ENCODE measurements at places on chromosomes 1 and 21.

DNA sequence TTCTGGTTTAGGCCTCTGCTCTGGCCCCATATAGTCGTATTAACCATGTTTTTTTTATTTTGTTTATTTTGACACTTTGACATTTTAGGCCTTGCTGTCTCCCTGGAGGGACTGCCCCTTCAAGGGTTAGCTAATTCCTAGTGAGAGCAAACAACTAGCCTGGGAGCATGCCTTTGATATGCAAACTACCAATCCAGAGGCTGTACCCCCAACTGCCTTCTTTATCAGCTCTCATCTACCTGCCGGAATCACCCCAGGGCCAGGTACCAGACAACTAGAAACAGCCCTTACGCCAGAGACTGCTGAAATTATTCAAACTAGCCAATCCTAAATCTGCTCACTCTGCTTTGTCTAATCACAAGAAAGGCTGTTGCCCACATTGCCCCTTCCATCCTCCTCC, 13.0 kb upstream of the ST6GALNAC5 start:
- DNase-seq, result no peak

DNA sequence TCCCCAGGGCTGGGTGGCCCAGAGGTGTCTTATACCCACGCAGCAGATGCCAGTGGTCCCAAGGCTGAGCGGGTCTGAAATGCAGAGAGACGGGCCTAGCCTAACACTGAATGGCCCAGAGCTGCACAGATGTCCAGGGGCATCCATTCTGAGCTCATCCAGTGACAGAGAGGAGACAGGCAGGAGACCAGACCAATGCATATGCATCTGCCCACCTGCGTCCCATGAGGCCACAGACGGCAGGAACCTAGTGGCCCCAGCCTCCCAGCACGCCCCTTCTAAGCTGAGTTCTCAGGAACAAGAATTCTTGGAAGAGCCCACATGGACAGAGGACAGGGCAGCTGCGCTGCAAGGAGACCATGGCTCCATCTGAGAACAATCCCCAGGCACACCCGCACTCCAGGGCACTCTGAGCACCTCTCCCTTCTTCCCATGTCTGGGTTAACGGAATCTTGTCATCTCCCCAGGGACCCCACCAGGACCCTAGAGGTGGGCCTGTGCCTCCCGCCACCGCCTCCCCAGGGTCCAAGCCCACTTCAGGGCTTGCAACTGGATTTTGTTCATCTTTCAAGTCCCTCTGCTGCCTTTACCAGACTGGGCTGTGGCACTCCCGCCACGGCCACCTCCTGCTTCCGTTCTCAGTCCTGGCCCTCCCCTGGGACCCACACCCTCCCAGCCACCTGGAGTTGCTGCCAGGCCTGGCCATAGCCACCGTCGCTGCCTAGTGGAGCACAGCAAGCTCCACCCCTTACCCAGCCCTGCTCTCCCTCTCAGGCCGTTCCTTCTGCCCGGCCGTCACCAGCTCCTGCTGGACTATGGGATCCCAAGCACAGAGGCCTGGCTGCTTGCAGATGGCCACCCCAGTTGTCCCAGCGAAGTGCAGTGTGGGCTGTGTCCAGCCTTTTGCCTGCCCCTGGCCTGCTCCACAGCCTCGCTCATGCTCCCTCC, 3.3 kb downstream of the WNT3A start:
- no peak for DNase-seq

- no peak for DNase-seq
These were observed at the start of gene ADSS2 for GRCh38 chr1:244451539-244451950. Gene ADSS2, minus strand, starts transcription at chr1:244451909. Its CDS starts 92 bp downstream, at chr1:244451817.

DNA sequence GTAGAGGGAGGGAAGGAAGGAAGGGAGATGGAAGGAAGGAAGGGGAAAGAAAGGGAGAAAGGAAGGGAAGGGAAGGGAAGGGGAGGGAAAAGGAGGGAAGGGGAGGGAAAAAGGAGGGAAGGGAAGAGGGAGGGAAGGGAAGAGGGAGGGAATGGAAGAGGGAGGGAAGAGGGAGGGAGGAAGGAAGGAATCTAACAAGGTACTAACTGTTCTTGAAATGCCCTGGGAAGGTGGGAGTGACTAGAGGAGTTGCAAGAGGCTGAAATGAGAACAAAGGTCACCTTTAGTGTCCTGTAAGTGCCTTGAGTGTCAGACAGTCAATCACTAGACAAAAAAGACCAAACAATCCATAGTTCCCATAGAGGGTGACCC, 2.3 kb upstream of the ATP2B4 start:
- DNase-seq, result no peak

DNA sequence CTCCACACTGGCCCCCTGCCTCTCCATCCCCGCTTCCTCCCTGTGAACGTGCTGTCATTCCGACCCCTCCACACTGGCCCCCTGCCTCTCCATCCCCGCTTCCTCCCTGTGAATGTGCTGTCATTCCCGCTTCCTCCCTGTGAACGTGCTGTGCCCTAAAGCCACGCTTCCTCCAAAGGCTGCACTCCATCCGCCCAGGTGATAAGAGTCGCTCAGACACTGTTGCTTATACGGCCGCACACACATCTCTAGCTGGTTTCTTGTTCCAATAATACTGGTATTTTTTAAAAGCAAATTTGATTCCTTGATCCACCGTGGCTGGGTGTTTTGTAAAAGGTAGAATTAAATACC, 39.3 kb upstream of the TSPEAR start:
- no peak for DNase-seq

DNA sequence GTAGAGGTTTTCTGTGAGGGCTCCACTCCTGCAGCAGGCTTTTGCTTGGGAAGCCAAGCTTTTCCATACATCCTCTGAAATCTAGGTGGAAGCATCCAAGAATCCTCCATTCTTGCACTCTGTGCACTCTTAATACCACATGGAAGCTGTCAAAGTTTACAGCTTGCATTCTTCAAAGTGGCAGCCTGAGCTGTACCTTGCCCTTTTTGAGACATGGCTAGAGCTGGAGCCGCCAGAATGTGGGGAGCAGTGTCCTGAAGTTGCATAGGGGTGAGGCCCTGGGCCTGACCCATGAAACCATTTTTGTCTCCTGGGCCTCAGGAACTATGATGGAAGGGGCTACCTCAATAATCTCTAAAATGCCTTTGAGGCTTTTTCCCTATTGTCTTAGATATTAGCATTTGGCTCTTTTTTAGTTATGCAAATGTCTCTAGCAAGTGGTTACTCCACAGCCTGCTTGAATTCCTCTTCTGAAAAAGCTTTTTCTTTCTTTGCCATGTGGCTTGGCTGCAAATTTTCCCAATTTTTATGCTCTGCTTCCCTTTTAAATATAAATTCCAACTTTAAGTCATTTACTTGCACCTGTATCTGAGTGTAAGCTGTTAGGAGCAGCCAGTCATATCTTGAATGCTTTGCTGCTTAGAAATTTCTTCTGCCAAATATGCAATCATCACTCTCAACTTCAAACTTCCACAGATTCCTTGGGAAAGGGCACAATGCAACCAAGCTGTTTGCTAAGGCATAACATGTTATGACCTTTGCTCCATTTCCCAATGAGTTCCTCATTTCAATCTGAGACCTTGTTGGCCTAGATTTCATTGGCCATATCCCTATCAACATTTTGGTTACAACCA, 92.1 kb upstream of the ARTN start:
- no peak for DNase-seq

- DNase-seq, result no peak
These were observed 26.8 kb downstream of the PTTG1IP start for GRCh38 chr21:44846485-44847260.

GRCh38 chr21:15065392-15066122, 757 bp upstream of the NRIP1 start:
- peak; percentile 36 for DNase-seq

- no peak for DNase-seq
These were observed 96.8 kb upstream of the C1orf105 start for GRCh38 chr1:172323686-172324085.

DNA sequence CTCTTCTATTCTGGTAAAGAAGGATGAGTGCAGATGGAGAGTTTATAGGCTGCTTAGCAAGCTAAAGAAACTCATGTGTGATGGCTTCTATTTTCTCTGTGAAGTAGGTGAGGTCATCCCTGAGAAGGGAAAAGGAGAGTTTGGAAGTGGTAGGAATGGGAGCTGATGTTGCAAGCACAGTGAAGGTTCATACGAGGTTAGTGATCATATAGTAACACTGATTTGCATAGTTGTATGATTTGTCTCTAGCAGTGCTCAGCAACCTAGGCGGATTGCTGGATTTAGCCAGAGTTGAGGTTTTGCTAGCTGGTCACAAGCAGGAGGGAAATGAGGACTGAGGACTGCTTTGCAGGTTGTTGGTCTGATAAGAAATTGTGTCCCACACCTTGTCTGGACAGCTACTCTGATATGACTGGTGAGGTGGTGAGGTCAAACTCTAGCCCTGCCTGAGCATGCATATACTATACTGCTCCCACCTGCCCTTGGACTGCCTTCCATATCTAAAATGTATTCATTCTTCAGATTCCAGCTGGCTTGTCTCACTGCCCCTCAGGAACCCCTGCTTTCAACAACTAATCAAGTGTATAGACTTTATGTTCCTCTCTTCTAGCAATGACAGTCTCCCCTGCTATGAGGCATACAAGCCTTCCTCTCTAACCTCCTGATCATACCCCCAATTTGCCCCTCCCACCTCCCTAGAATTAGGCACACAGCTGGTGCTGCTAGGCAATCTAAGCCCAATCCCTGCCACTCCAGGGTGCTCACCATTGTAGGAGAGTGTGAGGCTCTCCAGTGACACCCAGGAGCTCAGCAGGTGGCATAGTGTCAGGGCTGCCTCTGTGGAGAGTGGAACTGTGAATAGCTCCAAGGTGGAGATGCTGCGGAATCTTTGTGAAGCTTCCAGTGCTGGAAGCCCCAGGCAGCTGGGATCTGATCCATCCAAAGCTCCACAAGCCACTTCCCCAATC, 18.5 kb downstream of the LRRC41 start:
- DNase-seq, result no peak

- DNase-seq, result no peak
These were observed 516.6 kb downstream of the SMYD3 start for GRCh38 chr1:245990315-245991022.

GRCh38 chr1:44076066-44076465, 42.6 kb upstream of the KLF17 start:
- DNase-seq, result no peak

GRCh38 chr1:25554430-25554780, 11.0 kb downstream of the LDLRAP1 start:
- DNase-seq, result no peak

- DNase-seq, result no peak
These were observed 134.7 kb downstream of the ST6GALNAC3 start for GRCh38 chr1:76209238-76209637.

- no peak for DNase-seq
These were observed 2.3 kb upstream of the EPS8L3 start for GRCh38 chr1:109765896-109766615.

Measured in stimulated activated CD8-positive, alpha-beta memory T cell treated with anti-CD3 and anti-CD28 coated beads, Interleukin-7, amount 100 ng/mL, for 48 hours (primary cell).